A549 (cell line): ENCODE measurements at places on chromosomes 7 and 10.

- no peak for DNase-seq
These were observed 121.5 kb upstream of the CXCL12 start for GRCh38 chr10:44506386-44506785.

DNA sequence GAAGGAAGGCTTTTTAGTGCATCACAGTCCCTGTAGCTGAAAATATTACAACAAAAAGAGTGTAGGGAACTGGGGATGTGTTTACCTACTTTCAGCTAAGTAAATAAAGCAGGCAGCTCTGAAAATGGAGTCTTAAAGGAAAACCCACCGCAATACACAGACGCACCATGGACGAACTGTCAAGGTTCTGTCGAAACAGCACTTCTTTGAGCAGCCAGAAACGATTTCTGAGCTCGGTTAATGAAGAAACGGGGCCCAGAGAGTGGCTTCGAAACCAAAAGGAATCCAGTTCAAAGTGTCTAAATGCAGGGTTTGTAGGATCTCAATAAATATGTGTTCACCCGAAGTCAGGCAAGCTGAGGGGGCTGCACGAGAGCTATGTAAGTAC is 275.4 kb upstream of the NEBL start:
- DNase-seq, result no peak

DNA sequence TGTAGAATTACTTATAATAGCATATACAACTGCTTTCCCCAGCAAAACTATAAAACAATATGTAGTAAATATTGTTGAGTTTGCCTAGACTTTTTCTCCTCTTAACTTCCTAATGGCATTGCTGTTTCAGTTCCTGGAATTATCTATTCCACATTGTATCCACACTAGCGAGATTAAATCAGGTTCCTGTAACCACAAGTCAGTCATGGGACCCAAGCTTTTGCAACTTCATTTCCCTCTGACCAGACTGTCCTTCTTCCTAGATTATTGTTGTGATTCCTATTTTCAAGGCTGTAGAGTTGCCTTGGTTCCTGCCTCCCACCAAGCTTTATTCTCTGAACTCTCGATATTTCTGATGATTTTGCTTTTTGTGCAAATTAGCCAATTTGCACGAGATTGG is 173.3 kb upstream of the ZNF804B start:
- DNase-seq, result no peak

DNA sequence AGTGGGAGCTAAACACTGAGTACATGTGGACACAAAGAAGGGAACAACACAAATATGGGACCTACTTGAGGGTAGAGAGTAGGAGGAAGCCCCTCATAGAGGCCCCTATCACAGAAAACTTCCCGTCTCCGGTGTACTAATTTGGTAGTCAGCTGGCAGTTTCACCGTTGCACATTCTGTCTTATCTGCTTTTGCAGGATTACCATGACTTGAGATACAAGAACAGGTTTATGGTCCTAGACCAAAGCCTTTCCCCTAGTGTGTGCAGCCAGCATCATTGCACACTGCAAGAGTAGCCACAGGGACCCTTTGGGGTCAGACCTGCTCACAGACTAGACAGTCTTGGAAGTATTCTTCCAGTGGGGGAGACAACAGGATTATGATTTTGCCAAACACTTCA is 5.9 kb upstream of the IFIT1B start:
- no peak for DNase-seq

- DNase-seq, result no peak
These were observed 79.5 kb downstream of the TCERG1L start for GRCh38 chr10:131231965-131232541.

DNA sequence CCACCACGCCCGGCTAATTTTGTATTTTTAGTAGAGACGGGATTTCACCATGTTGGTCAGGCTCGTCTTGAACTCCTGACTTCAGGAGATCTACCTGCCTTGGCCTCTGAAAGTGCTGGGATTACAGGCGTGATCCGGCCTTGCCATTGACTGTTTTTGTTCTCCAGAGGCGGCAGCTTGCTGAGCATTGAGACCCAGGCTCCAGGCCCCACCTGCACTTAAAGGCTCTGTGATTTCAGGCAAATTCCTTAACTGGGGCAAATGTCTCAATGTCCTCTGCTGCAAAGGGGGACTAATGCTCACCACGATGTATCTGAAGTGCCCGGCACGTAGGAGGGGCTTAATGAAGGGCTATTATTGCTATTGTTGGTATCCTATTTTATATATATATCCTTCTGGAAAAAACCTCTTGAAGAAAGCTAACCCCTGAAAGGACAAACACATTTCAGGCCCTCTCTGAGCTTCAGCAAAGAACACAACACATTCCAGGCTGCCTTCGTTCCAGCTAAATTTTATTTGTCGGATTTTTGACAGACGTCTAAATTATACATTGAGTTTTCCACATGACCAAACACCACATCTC is 29.0 kb downstream of the TRIM8 start:
- no peak for DNase-seq

GRCh38 chr10:44238212-44238611 is 146.7 kb downstream of the CXCL12 start:
- DNase-seq, result no peak

DNA sequence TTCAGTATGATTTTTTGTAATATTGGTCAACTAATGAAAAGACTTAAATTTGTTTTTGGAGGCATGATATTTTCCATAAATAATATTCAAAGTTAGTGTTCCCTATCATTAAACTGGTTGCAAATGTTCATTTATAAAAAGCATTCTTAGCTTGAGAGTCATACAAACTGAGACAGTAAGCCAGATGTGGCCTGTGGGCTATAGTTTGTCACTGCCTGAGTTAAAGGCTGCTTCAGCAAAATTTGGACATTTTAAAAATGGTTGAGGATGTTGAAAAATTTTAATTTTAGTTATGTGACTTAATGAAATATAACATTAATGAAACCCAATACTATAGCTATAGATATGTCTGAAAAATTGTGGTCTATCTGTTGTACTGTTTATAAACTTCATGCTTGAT is 180.2 kb upstream of the CACNA2D1 start:
- no peak for DNase-seq

DNA sequence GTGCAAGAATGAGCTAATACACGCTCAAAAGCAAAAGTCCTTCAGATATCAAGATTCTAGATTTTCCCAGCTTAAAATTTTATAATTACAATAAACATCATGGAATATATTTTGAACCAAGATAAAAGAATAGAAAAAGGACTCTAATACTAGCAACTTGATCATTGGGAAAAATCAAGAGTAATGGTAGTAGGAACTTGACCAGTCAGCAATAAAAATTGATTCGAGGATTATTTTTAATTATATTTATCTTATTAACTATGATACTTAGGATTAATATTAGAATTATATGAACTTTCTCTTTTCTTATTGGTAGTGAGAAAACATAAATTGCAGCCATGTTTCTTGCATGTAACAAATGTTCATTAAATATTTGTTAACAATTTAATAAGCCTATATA is 152.0 kb downstream of the GNAI1 start:
- DNase-seq, result no peak

- DNase-seq, result no peak
These were observed 170.6 kb downstream of the ARHGAP21 start for GRCh38 chr10:24553051-24553612.

GRCh38 chr10:131881104-131881880 is 19.5 kb upstream of the PPP2R2D start:
- DNase-seq, result no peak

GRCh38 chr7:17599733-17600339 is 301.4 kb downstream of the AHR start:
- DNase-seq, result no peak

GRCh38 chr7:2299870-2300512 is 14.2 kb downstream of the SNX8 start:
- DNase-seq, result no peak

DNA sequence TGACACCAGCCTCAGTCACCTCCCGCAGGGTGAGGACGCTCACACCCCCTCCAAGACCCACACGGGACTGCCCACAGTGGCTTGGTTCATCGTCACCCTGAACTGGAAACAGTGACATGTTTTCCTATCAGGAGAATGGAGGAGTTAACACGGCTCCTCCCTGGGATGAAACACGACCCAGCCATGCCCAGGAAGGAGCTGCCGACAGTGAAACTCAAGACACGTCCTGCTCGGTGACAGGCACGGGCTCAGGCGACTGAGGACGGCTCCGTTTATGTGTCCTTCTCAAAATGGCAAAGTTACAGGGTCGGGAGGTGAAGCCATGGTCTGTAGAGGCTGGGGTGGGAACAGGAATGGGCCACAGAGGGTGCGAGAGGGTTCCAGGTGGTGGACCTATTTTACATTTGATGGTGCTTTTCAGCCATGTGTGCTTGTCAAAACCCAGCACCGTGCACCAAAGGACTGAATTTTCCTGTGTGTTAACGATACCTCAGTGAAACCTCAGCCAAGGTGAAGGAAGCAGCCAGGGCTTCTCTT is 272.4 kb downstream of the ADARB2 start:
- DNase-seq, result no peak

DNA sequence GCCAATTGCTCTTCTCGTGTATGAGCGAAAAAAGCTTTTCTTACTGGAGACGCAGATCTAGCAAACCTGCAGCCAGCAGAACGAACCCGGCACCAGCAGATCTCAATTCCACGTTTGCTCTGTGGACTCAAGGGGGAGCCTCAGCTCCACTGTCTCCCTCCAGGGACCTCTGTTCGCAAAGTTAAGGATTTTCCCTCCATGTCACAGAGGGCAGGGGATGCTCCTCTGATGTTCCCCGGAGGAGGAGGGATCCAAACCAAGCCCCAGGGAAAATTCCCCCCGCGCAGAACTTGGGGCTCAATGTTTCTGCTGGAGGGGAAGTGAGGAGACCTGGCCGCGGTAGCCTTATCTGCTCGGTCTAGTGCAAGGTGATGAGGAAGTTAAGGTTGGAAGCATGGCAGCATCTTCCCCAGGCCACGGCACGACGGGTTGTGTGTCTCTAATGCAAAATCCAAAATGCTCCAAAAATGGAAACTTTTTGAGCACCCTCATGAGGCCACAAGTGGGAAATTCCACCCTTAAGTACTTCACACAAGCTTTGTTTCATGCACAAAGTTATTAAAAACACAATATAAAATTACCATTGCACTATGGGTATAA is 9.0 kb downstream of the IQCE start:
- DNase-seq, result no peak

DNA sequence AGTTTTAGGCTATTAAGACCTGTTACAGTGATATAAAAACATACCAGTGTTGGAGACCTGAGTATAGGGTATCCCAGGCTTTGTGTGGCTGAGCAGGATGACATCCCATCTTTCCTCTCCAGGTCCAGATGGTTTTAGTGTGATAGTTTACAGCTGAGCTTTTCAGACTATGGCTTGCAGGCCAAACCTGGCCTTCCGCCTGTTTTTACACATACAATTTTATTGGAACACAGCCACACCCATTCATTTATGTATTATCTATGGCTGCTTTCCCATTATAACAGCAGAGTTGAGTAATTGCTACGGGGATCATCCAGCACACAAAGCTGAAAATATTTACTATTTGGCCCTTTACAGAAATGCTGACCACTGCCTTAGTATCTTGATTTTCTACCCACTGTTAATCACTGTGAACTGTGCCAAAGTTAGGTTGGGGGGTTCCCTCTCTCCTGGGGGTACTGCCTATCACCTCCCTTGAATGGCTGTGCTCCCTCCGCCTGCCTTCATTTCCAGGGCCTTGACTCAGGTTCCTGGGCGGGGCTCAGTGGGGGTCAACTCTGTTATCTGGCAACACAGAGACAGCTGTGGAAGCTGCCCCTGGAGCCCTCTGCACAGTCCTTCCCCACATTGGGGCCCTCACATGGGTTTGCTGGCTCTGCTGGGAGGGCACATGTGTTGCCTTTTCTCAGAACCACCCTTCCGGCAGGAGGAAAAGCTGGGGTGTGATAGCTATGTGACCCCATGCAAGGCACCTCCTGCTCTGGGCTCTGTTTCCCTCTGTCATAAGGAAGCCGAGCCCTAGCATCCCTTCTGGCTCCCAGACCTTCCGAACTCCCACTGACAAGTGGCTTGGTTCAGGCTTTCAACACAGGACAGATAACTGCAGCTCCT is 40.3 kb upstream of the SH2D4B start:
- DNase-seq, result no peak
